Cortex of kidney (tissue), 1 donor: ENCODE measurements at places on chromosomes 2 and 18.

DNA sequence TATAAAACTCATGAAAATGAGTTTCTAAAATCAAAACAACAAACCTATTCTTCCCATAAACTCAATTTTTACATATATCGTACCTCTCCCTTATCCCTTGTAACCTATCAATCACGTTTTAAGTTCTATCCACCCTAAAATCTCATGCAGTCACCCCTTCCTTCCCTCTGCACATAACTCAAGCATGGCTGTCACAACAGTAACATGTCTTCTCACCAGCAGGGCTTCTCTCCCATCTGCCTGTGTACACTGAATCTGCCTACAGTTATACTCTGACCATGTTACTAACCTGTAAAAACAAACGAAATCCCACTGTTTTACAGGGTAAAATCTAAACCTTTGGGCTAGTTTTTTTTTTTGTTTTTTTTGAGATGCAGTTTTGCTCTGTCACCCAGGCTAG is 68.2 kb downstream of the MAP4K3 start:
- no peak for DNase-seq

- no peak for DNase-seq
Measured at GRCh38 chr2:61177727-61178549, 15.9 kb downstream of the C2orf74 start.

GRCh38 chr18:8224576-8224975 is 384.7 kb upstream of the RAB12 start:
- no peak for DNase-seq

GRCh38 chr18:25097569-25098056 is 254.4 kb downstream of the ZNF521 start:
- DNase-seq, result no peak

DNA sequence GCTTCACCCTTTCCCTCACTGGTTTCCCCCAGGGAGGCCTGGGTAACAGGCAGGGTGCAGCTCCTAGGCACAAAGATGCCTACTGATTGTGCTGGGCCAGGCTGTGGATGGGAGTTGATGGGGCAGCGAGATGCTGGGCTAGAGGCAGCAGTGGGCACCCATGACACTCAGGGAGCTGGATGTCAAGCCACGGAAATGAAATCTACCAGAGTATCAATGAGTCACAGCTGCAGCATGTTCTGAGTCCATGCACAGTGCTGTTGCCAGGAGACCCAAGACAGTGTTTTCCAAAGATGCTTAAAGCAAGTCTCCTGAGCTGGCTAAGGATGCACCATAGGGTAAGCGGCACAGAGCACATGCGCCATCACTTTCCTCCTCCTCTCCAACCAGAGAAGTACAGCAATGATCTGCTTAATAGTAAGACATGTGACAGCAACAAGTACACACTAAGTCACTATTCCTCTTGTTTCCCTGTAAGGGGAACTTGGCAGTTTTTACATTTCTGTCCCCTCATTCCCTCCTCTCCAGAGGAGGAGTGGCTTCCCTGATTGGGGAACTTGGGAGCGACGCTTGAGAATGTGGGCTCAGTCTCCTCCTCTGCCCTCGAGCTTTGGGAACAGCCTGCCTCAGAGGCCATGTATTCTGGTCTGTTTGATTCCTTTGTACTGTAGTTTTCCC is 57.2 kb downstream of the CDC42EP3 start:
- no peak for DNase-seq
